Activated naive CD4-positive, alpha-beta T cell (primary cell): ENCODE measurements at places on chromosomes 13 and 19.

DNA sequence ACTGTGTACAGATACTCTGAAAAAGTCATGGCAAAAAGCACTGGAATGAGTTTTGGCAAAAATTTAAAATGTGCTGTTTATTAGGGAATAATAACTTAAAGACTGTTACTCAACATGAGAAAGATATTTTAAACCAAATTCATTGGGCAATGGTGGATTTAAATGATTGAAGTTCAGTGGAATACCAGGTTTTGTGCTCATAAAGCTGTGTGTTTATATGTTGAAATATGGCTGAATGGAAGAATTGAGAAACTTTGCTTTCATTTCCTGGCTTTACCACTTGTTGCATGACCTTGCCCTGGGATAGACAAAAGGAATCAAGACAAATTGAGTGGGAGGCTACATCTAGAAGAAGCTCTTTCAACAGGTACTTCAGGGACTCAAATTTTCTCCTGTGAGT, 246.4 kb downstream of the GPC5 start:
- DNase-seq: no peak

DNA sequence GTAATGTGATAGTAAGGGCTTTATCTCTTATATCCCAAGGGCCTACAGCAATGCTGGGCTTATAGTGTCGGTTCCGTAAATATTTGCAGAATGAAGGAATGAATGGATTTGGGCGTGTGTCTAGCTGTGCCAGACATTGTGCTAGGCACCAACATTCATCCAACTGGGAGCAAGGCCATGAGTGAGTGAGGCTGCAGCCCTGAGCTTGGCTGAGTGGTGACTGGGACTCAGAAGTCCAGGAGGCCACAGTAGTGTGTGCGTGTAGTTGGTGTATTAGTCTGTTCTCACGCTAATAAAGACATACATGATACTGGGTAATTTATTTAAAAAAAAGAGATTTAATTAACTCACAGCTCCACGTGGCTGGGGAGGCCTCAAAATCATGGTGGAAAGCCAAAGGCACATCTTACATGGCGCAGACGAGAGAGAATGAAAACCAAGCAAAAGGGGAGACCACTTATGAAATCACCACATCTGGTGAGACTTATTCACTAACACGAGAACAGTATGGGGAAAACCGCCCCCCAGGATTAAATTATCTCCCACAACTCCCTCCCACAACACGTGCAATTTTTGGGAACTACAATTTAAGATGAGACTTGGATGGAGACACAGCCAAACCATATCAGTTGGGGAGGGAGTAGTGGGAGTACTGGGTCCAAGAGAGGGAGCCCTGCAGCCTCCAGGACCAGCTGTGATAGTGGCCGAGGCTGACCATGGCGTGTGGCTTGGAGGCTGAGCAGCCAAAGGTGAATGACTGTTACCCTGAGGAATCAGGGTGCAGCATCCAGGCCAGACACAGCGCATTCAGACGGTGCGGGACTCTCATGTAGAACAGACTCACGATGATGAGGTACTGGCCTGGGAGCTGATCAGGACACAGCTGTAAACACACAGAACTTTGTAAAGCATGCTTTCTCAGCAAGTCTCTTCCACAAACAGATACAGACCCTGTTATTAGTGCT, 104.6 kb downstream of the TEX26 start:
- no peak for DNase-seq

- DNase-seq: no peak
Observed at GRCh38 chr13:101618440-101619187, 166.1 kb downstream of the ITGBL1 start.

- no peak for DNase-seq
Observed at GRCh38 chr13:27406178-27406939, 18.1 kb upstream of the GTF3A start.

- DNase-seq: no peak
Observed at GRCh38 chr13:35005051-35005450, 63.0 kb downstream of the NBEA start.

- DNase-seq: no peak
Observed at GRCh38 chr13:71704656-71705055, 162.3 kb downstream of the DACH1 start.

DNA sequence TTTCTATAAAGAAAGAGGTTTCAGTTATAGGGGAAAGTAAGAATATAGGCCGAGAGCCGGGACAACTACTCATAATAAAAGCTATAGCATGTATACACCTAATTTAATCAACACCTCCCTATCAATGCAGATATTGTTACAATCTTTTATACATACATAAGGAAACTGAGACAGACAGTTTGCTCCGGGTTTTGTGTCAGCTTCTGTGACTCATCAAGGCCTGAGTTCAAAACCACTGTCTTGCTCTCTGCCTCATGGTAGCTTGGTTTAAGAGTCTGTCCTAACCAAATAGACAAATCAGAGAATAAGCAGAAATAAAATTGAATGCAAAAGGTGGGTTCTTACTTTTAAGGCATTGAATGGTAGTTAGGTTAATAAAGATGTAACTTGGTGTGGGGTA, 222.9 kb downstream of the GGACT start:
- no peak for DNase-seq

GRCh38 chr19:43784241-43784980, 3.6 kb upstream of the KCNN4 start:
- peak; percentile 19 for DNase-seq

DNA sequence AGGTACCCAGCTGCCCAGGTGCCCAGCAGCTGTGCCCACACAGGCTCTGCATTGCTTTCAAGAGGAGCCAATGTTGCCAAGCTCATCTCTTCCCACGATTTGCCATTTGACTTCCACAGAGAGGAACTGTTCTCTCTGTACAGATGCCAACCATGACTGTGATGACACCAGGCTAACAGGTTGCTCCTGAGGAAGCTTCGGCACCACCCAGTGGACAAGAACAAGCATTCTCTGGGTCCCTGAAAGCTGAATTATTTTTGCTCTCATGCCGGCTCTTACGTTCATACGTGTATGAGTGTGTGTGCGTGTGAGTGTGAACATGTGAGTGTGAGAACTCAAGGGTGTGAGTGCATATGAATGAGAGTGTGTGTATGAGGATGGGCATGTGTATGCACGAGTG, 535.2 kb downstream of the LIG4 start:
- DNase-seq: no peak

GRCh38 chr13:65857942-65858565, 1372.1 kb downstream of the PCDH9 start:
- DNase-seq: no peak

DNA sequence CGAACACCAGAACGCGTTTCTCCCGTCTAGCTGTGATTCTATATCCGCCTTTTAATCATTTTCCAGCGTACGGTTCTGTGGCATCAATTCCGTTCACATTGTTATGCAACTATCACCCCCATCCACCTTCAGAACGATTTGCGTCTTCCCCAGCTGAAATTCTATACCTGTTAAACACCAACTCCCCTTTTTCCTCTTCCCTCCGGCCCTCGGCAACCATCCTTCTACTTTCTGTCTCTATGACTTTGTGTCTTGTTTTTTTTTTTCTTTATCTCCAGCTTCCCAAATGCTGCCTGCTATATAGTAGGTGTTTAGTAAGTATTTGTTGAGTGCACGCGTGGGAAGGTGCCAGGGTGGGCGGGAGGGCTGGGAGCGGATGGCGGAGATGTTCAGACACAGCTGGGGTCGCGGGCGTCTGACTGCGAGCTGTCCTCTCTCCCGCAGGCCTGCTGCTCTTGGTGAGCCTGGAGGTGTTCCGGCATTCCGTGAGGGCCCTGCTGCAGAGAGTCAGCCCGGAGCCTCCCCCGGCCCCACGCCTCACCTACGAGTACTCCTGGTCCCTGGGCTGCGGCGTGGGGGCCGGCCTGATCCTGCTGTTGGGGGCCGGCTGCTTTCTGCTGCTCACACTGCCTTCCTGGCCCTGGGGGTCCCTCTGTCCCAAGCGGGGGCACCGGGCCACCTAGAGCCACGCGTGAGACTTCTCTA, 20.2 kb downstream of the CACNG6 start:
- DNase-seq: no peak

DNA sequence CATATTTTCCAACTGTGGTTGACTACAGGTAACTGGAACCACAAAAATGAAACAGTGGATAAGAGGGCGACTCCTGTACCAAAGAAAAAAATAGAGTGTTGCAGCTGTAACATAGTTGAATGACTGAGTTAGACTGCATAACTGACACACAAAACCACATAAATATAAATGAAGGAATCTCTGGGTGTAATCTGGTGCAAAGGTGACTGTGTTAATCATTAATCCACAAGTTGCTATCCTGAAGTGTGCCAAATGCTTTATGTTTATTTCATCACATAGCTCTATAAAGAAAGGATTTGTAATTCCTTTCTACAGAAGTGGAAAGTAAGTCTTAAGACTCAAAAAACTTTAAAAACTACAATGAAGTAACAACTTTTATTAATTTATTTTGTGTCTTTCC, 6.0 kb upstream of the GJB2 start:
- DNase-seq: no peak

DNA sequence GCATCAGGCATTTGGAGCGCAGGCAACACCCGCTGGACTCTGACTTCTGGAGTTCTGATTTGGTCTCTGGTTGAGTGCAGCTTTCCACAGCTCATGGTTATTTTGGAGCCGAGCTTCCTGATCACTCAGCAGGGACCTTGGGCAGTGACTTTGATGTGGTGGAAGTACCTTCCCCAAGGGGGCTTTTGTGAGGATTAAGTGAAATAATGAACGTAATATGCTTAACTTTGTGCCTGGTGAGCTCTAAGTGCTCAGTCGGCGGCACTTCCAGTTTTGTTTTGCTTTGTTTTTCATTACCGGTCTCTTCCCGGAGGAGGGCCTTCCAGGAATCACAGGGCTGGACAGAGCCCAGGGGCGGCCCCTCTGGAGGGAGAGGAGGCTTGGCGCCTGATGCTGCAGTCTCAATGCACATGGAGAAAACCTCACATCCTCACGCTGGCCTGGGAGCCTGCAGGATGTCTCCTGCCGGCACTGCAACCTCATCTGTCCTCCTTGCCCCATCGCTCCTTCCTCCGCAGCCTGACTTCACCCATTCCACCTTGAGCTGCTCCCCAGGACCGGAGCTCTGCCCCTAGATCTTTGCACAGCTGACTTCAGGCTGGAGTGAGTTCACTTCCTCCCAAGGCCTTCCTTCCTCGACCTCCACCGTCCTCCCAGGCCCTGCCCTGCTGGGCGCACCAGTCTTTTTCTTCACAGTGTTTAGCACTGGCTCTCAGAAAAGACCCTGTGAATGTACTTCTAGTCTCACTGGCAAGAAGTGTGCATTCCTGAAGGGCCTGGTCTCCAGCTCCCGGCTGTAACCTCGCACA, 1.5 kb downstream of the PLEKHF1 start:
- no peak for DNase-seq

DNA sequence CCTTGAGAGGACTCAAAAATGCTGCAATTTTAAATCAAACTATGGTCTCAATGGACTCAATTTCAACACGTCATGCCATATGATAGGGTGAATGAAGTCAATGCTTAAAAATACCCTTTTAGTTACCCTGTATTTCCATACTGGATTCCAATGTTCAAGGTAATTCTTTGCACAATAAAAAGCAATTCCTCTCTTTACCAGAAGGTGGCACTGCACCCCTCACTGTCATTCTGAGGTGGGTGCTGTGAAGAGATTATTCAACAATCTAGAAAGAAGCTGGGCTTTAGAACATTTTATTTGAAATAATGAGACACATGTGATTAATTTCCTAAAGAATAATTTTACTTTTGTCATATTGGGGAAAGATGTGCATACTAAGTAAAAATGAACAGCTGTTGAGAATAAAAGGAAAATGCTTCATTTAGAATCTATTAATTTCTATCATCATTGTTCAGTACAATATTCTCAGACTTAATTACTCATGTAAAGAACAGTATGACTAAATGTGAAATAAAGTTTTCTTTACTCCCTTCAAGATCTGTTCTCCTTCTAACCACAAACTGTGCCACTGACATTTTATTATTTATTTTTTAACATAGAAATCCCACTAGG, 789.1 kb downstream of the GPC5 start:
- no peak for DNase-seq

DNA sequence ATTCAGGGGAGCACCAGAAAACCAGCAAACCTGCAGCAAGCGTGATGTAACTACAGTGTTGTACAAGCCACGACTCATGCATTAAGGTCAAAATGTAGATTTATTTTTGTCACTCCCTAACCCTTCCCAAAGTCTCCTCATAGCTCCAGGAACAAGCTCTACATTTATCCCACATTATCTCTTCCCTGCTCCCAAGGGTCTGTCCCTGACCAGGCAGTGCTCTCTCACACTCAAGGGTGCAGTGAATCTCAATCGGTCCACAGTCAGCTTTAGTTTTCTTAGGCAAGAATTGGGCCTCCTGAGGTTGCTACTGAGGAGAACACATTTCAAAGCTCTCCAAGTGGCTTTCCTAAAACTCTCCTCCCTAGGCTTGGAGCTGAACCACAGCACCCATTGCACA, 219.4 kb downstream of the NHLRC3 start:
- no peak for DNase-seq

- DNase-seq: no peak
Observed at GRCh38 chr13:61255040-61255796, 160.4 kb downstream of the PCDH20 start.

DNA sequence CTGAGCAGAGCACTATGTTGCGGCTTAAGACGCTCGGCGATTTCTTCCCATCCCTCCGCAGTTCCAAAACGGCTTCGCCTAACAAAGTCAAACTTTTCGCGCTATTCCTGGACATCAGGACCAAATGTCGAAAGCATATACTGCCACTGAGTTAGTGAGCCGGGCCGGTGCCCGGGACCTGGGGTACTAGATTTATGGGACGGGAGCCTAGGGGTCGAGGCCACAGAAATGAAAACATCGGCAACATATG, 699 bp downstream of the RCBTB2 start:
- DNase-seq: no peak

DNA sequence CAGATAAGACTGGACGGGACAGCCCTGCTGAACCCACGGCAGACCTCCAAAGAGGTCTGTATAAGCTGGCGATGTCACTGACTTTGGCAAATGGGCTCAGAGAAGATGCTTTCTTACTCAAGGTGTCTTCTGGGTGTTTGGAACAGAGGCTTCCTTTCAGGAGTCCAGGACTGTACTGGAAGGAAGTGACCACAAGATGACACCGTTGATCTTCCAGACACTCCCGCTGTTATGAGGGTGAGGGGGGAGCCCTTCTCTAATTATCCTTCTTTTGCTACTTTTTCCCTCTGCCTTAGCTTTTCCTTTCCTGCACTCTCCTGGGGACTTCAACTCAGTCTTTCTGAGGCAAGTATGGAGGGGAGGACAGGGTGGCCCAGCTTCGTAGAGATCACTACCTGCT, 65.2 kb upstream of the ZNF599 start:
- DNase-seq: no peak

DNA sequence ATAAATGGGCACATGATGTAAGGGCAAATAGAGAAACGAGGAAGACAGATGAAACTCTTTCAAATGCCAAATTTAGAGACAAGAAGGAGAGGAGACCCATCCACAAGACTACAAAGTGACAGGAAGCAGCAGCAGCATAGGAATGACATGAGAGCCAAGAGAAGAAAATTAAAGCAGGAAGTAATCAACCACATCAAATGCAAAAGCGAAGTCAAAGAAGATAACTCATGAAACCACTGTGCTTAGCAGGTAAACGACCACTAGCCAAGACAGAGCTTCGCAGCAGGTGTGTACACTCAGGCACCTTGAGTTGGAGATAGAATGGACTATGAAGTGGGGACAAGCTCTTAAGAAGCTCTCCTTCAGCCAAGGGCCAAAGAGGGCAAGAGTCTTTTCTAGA, 64.1 kb downstream of the KLF12 start:
- DNase-seq: no peak

GRCh38 chr13:36431204-36432105, 840 bp upstream of the CCNA1 start:
- no peak for DNase-seq

- no peak for DNase-seq
Observed at GRCh38 chr19:52896431-52897137, 851 bp downstream of the ZNF320 start.

- DNase-seq: no peak
Observed at GRCh38 chr19:10295847-10296591, 6.3 kb downstream of the ICAM5 start.
